ENCODE measurements at places on chromosomes 6 and 20.

GRCh38 chr20:60497298-60498035, 539.2 kb downstream of the CDH26 start:
- no peak for DNase-seq

DNA sequence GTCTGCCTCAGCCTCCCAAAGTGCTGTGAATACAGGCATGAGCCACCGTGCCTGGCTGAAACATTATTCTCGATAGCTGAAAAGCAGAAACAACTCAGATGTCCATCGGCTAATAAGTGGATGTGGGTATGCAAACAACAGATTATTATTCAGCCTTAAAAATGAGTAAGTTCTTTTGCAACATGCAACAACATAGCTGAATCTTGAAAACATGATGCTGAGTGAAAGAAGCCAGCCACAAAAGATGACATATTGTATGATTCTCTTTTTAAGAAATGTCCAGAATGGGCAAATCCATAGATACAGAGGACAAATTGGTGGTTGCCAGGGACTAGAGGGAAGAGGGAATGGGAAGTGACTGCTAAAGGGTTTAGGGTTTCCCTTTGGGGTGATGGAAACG, 61.7 kb downstream of the RIOK1 start:
- no peak for DNase-seq

- DNase-seq, result no peak
Measured at GRCh38 chr6:134502614-134503549, 185.0 kb upstream of the SGK1 start.

DNA sequence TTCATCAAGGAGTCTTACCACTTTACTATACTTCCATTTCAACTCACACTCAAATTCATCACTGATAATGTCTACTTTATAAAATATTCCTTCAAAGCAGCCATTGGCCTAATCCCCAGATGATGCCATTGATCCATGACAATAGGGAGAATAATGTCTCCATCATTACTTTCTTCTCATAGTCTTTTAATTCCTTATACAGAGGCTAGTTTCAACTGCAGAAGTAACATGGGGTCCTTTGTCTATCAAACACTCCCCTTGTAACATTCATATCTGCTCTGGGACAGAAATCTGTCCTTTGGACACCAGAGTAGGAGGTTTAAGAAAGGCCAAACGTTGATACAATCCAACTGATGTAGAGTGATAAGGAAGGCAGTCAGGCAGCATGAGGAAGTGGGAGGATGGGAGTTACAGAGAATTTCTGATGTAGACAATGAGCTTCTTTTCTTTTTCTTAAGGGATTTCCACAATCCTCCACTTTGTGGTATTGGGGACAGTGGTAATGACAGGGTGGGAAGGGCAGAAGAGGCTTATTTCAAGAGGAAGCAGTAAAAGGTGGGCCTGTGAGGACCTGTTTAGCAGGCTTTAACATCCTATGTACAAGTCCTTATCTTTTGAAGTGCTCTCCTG, 18.9 kb upstream of the HLA-DOA start:
- DNase-seq, result no peak

- DNase-seq, result peak; percentile 2
Measured at GRCh38 chr20:31678389-31679356, 41.0 kb downstream of the COX4I2 start.

DNA sequence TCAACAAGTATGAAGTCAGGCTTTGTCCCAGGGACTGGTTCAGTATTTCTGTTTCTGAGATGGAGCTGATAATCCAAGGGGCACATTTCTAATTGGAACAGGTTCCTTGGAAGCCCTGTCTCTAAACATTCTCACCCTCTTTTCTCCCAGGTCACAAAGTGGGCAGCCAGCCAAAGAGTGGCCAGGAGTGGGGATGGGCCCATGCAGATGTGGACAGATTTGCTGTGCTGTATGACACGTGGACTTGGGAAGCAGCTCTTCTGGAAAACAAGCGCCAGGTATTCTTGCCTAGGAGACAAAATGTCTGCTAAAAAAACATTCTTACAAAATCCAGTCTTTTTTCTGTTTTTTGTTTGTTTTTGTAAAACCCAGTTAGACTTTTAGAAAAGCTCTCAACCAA, 140.2 kb downstream of the CD164 start:
- no peak for DNase-seq

- no peak for DNase-seq
Measured at GRCh38 chr20:24598996-24599395, 129.6 kb downstream of the SYNDIG1 start.

- DNase-seq, result no peak
Measured at GRCh38 chr6:138944412-138944811, 43.6 kb downstream of the REPS1 start.

DNA sequence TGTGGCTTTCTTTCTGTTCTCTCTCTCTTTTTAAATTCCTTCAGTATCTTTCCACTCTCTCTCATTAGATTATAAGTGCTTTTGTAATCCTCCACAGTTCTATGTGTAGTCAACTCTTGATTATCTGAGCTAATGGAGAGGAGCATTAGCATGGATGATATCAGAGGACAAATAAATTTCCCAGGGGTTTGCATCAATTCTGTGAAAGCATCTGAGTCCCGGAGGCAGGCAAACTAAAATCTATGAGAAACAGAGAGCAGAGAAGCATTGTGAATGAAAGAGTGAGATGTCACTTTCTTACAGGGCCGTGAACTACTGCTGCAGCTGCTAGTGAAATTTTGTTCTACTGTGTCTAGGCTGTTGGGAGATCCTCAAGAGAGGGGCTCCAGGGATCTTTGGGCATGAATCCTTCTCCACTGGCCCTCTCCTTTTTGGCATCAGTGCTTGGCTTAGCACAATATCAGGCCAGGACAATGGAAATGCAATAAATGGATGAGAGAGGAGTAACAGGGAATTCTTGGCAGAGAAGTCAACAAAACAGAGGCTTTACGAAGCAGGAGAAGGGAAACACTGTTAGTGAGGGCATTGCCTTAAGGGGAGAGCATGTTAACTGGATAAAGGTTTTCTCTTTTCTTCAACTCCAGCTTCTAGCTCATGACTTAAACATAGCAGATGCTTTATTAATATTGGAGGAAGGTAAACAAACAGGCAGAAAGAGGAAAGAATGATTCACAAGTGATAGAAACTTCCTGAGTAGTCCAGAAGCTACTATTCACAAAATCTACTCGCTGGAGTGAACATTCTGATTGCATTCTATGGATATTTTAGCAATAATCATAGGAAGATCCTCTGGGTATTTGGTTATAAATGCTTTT, 847.0 kb upstream of the MAP3K7 start:
- DNase-seq, result no peak

DNA sequence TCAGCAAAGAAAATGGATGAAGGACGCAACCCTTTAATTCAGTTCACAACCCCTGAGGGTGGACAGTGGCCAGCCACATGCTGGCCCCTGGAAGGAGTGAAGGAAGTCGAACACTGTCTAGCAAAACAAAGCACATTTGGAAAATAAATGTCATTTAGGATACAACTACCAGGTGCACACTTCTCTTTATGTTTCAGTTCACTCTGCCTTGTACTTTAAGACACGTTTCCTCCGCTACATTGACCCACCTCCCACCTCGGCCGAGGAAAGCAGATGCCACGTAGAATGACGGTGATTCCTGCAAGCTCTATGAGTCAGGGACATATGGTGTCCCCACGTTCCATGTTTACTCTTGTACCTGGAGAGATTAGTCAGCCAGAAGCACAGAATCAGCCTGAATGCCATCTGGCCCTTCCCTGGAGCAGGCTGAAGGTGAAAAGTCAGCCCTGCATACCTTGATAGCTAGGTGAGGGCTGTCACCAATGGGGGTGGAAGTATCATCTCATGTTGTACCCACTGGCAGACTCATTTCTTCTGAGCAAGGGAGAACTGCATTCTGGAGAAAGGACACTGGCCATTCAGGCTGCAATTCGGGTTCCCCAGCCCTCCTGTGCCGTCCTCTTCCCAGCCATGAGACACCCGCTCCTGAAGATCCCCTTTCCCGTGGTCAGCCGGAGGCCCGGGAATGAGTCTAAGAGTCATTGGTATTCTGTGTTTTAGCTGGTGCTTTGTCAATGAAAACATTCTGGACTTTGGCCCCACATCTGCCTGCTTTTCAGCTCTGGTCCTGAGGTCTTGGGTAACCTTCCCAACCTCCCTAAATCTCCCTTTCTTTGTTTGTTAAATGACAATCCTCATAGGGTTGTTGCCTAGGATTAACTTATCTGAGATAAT, 60.6 kb downstream of the FOXA2 start:
- DNase-seq, result no peak

- no peak for DNase-seq
Measured at GRCh38 chr6:37982317-37982716, 162.8 kb downstream of the ZFAND3 start.

DNA sequence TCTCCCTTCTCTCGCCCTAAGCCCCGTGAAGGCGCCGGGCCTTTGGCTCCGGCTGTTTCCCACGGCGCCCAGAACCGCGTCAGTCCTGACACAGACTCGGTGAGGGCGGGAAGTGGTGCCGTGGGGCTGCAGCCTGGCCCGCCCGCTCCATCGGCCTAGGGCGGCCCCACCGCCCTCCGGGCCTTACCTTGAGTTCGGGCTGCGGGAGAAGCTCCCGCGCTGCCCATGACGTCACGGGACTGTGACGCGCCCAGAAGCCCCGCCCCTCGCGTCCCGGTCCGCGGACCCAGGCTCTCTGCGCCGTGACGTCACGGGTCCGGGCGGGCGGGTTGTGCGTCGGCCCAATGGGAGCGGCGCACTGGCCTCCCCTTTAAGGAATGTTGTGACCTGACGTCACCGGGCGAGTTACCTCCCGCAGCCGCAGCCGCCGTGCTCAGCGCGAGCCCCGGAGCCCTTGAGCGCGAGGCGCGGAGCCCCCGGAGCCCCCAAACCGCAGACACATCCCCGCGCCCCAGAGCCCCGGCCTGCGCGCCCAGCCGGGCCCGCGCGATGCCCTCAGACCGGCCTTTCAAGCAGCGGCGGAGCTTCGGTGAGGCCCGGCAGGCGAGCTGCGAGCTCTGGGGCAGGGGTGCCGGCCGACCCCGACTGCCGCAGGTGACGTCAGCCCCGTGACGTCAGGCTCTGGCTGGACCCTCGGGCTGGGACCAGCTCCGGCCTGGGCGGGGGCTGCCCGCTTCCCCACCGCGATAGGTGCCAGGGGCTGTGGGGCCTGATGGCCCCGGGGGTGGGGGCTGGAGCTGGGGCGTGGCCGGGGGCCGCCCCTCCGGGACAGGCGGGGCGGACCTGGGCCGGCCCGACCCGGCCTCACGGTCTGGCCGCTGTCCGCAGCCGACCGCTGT, at the start of gene MAP1LC3A:
TSS of gene MAP1LC3A (plus strand) at position 399 of the 899 bp plus-strand sequence. CDS start at position 550, 151 bp downstream.
- DNase-seq, result peak; percentile 93

GRCh38 chr6:148611213-148611612, 135.6 kb upstream of the UST start:
- DNase-seq, result no peak

GRCh38 chr20:9741996-9742395, 96.9 kb downstream of the PAK5 start:
- no peak for DNase-seq

GRCh38 chr6:145836170-145836569, 21.6 kb upstream of the FBXO30 start:
- no peak for DNase-seq

- no peak for DNase-seq
Measured at GRCh38 chr6:88636871-88637270, 326.5 kb downstream of the RNGTT start.

- peak; percentile 95 for DNase-seq
Measured at GRCh38 chr6:155079985-155080452, 84.9 kb downstream of the TIAM2 start.

DNA sequence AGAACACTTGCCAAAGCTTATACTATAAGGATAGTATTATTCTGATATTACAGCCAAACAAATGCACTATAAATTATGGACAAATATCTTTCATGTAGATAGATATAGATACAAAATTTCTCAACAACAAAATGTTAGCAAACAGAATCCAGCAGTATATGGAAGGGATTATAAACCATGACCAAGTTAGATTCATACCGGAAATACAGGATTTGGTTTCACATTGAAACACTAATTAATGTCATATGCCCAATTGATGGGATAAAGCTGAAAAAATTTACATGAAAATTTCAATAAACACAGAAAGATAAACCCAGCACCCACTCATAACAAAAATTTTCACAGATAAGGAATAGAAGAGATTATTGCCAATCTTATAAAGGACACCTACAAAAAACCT, 770.3 kb upstream of the SLC35B3 start:
- no peak for DNase-seq

DNA sequence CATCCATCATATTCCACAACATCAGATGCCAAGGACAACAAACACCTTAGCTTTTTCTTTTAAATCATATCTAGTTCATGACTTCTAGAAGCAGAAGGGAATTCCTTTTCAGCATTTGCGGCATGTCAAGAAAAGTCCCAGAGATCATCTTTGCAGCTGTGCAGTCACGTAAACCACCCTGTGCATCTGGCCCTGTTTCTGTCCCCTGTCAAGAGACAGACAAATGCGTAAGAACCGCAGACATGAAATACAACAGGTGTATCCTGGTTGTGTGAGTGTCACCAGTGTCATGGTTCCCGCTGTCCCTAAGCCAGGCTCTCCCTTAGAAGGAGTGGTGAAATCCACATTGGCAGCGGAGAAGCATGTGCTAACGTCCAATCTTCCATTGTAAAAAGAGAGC, 28.1 kb downstream of the LY86 start:
- no peak for DNase-seq

DNA sequence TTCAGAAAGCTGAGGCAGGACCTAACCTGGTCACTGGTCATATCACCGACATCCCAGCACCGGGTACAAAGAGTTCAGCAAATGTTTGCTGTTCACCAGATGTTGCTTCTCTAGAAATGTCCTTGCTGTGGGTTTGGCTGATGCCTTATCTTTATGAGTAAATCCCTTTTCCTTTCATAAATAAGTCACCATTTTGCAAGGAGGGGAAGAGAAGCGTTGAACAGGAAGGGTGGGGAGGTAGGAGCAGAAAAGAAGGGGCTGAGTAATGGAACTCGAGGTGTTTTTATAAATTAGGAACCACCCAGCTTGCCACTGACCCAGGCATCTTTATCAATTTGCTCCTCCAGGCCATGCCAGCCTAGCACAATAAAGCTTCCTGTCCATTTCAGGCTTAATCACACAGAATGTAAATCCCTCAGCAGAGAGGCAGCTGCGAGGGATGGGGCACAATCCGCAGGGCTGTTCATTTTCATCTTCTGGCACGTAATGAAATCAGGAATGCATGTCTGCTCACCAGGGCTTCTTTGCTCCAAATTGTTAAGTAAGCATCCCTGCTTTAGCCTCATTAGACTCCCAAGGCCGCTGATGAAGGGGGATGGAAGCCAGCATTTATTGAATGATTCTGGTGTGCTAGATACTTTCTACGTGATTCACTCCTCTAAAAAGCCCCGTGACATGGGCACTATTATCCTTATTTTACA, 371.9 kb upstream of the CHD6 start:
- no peak for DNase-seq

DNA sequence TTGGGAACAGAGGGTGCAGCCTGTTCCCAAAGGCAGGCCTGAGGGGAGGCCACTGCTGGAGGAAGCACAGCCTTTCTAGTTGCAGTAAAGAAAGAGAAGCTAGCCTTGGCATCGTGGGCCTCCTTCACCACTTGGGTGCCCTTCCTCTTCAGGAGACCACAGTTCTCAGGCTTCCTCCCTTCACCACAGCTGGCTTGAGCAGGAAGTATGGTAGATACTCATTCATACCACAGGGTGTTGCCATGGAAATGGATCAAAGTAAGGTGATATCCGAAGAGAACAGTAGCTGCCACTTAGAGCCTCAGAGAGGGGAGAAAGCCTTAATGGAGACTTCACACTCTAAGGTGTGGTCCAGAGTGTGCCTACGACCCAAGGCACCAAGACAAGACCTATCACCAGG, 120.4 kb upstream of the RIPOR2 start:
- DNase-seq, result peak; percentile 56

All from hematopoietic multipotent progenitor cell treated with erythropoietin and hydrocortisone succinate and interleukin-3 and kit ligand, for 8 days (in vitro differentiated cells).